Left kidney (tissue), 8 donors: ENCODE measurements at places on chromosomes 2 and 18. TPM values are rescaled to one million over a fixed set of nuclear protein-coding genes. Genes with fewer than 3 reads are reported as not detected.

Gene EIF2AK2
- 41.5 TPM for polyA plus RNA-seq

Gene SCN1A
- polyA plus RNA-seq = 0.13 TPM

Gene COPS7B
- polyA plus RNA-seq = 69.6 TPM

Gene KLHL14
- 33.1 TPM for polyA plus RNA-seq

Gene FOXD4L1
- 0.60 TPM for polyA plus RNA-seq

Gene RGPD4
- 0.03 TPM for polyA plus RNA-seq

Gene INPP5D
- 6.6 TPM for polyA plus RNA-seq

Gene ABCG8
- polyA plus RNA-seq = 0.88 TPM

Gene AQP12A
- not detected for polyA plus RNA-seq

Gene POTEJ
- polyA plus RNA-seq = not detected

Gene AKAIN1
- polyA plus RNA-seq = not detected

Gene KYNU
- 5.3 TPM for polyA plus RNA-seq

Gene SDC1
- 22.2 TPM for polyA plus RNA-seq

Gene UGT1A10
- not detected for polyA plus RNA-seq

Gene MOGAT1
- polyA plus RNA-seq = 0.27 TPM

Gene IKZF2
- 9.4 TPM for polyA plus RNA-seq

Gene PRSS56
- polyA plus RNA-seq = not detected

Gene SRSF7
- 256 TPM for polyA plus RNA-seq

Gene LYPD6
- polyA plus RNA-seq = 18.8 TPM

Gene ACP1
- polyA plus RNA-seq = 163 TPM

Gene CNNM4
- 14.3 TPM for polyA plus RNA-seq

Gene MC5R
- 0.22 TPM for polyA plus RNA-seq

Gene GREB1
- polyA plus RNA-seq = 22.5 TPM

Gene CRYGD
- not detected for polyA plus RNA-seq

Gene SLC14A1
- polyA plus RNA-seq = 1.7 TPM

Gene ESPNL
- polyA plus RNA-seq = 0.30 TPM

Gene DNAJB2
- polyA plus RNA-seq = 62.9 TPM
